ENCODE measurements at places on chromosomes 4 and X.

- DNase-seq = no peak
- H3K4me3 ChIP-seq = no peak overlapping the region
- H3K36me3 ChIP-seq = no peaks in the 10 kb centered on the region
- no peaks in the 10 kb centered on the region for H3K4me1 ChIP-seq
Measured at GRCh38 chr4:946517-947471, 14.5 kb downstream of the TMEM175 start.

DNA sequence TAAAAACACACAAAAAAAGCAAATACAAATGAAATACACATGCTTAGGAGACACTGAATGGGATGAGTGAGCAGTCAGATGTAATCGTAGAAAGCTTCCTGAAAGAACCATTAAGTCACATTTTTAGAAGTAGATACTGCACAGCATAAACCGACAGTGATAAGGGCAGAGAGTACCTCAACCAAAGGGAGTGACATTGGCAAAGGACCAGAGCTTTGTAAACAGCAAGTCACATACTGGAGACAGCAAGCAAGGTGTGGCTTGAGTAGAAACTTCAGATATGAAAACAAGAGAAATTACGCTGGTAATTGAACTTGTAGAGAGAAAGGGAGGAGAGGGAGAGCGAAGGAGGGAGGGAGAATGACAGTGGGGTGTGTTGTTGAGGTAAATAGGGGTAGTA, 92.0 kb downstream of the CHRDL1 start:
- no peaks in the 10 kb centered on the region for H3K36me3 ChIP-seq
- no peak overlapping the region for H3K4me3 ChIP-seq
- no peaks in the 10 kb centered on the region for H3K27me3 ChIP-seq
- H3K4me1 ChIP-seq = no peaks in the 10 kb centered on the region

- no peak overlapping the region for H3K4me3 ChIP-seq
- H3K36me3 ChIP-seq = no peaks in the 10 kb centered on the region
- peaks cover 2% of the 10 kb centered on the region for H3K27me3 ChIP-seq
Measured at GRCh38 chr4:57154926-57155325, 44.7 kb upstream of the IGFBP7 start.

- no peaks in the 10 kb centered on the region for H3K36me3 ChIP-seq
- no peak for DNase-seq
- H3K4me3 ChIP-seq = peak overlapping the region; percentile 39
- peaks cover 13% of the 10 kb centered on the region for H3K4me1 ChIP-seq
- H3K27ac ChIP-seq = peak overlapping the region; percentile 75
Measured at GRCh38 chrX:24085101-24085500, 30.3 kb downstream of the EIF2S3 start.

DNA sequence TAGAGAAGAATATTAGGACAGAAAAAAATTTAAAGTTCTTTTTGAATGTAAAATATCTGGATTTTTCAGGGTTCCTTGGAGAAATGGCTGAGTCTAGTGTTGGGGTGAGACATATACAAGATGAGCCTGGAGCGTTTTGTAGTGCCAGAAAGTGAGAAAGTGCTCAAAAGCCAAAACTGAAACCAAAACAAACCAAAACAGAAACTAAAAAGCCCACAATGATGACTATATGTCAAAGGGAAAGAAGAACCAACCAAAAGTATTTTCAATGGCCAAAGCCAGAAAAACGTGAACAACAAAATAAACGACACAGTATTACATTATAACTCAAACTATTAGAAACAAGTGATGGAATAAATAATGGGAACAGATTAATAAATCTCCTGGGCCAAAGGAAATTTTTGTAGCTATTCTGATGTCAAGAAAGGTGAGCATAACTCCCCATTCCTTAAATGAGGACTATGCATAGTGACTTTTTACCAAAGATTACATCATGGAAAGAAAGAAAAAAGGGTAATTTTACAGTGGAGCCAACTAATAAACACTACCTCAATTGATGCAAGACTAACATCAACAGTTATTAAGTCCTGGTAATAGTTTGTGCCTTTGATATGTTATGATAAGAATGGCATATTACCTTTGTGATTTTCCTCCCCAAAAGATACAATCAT, 1137.6 kb downstream of the C4orf33 start:
- peaks cover 6% of the 10 kb centered on the region for H3K4me1 ChIP-seq
- peak overlapping the region; percentile 45 for H3K27ac ChIP-seq
- H3K4me3 ChIP-seq = peak overlapping the region; percentile 66
- no peaks in the 10 kb centered on the region for H3K27me3 ChIP-seq
- H3K36me3 ChIP-seq = no peaks in the 10 kb centered on the region

- peaks cover 67% of the 10 kb centered on the region for H3K4me1 ChIP-seq
- H3K36me3 ChIP-seq = peaks cover 31% of the 10 kb centered on the region
- peak overlapping the region; percentile 32 for H3K4me3 ChIP-seq
Measured at GRCh38 chr4:88610771-88611170, 18.5 kb downstream of the HERC3 start.

DNA sequence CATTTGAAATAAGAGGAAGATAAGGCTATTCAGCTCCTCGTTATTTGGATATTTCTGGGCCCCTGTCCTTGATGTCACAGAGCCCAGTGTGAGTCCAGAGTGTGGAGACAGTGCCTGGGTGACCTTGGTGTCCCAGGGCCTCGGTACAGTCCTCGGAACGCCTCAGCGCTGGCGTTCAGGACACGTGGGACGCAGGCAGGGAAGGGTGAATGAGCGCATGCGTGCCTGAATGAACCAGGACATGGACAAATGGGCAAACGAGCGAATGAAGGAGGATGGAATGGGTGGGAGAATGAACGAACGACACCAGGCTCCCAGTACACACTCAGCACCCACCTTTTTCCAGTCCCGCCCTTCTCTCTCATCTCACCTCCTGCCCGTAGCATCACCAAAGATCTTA, 44.2 kb downstream of the EVC start:
- peaks cover 73% of the 10 kb centered on the region for H3K4me1 ChIP-seq
- peak overlapping the region; percentile 61 for H3K27ac ChIP-seq
- no peak overlapping the region for H3K4me3 ChIP-seq
- peaks cover 3% of the 10 kb centered on the region for H3K27me3 ChIP-seq
- H3K36me3 ChIP-seq = peaks cover 51% of the 10 kb centered on the region

DNA sequence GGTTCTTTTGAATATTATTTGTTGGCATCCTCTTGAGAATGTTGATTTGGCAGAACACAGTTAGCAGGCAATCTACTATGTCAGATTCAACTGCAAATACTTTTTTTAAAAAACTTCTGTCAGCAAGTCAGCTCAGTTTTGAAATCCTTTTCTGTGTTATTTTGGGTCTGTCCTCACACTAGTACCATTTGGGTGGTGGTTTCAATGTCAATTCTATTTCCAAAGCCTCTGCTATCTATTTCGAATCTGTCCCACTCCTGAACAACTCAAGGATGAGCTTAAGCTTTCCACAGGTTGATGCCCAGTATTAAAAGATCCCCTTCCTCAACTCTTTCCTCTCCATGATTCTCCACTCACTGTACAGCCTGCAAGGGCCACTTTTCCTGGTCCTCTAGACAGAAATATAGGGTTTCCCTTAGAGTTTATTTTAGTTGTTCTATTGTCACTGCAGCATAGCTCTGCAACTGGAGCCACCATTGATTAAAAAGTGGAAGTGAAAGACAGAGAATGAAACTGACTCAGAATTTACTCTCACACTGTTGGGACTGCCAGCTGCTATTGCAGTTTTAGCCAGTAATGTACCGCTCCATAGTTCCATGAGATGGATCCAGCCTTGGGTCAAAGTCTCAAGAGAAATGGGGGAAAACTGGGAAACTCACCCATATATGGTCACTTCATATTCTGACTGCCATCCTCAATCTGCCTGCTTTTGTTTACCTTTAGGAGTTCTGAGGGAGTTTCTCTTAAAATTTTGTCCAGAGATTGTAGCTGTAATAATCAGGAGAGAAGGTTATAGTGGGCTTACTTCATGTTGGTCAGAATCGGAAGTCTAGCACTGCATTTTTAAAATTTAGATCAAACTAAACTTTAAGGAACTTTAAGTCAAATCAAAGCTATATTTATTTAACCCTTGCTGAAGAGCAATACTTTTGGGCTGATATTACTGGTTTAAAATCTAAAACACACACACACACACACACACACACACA, 14.6 kb downstream of the HDX start:
- peaks cover 9% of the 10 kb centered on the region for H3K36me3 ChIP-seq
- no peaks in the 10 kb centered on the region for H3K27me3 ChIP-seq
- no peak overlapping the region for H3K4me3 ChIP-seq
- DNase-seq = no peak
- no peak overlapping the region for H3K27ac ChIP-seq
- no peaks in the 10 kb centered on the region for H3K4me1 ChIP-seq

- DNase-seq = no peak
- no peak overlapping the region for H3K4me3 ChIP-seq
- H3K36me3 ChIP-seq = peaks cover 29% of the 10 kb centered on the region
- H3K4me1 ChIP-seq = no peaks in the 10 kb centered on the region
- no peak overlapping the region for H3K27ac ChIP-seq
Measured at GRCh38 chr4:7581477-7581876, 146.7 kb upstream of the PSAPL1 start.

DNA sequence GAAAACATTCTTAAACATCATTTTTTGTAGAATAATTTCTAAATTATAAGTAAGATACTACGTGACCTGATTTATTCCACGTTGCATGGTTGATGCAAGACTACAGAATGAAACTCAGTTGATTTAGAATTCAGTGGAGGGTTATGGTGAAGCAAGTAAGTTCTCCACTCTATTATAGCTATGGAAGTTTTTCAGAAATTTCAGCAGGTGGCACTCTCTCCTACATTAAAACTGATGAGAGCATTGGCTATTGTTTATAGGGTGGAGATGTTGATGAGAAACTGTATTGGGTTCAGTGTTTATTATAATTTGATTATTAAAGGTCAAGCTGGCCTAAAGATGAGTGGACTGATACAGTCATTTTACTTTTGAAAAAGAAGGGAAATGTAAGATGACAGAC, 88.0 kb downstream of the FNIP2 start:
- H3K4me3 ChIP-seq = no peak overlapping the region
- peak; percentile 57 for DNase-seq
- H3K36me3 ChIP-seq = peaks cover 12% of the 10 kb centered on the region
- H3K27ac ChIP-seq = no peak overlapping the region
- no peaks in the 10 kb centered on the region for H3K27me3 ChIP-seq
- H3K4me1 ChIP-seq = peaks cover 31% of the 10 kb centered on the region
